ENCODE measurements at places on chromosomes 2 and 18. TPM values are rescaled to one million over a fixed set of nuclear protein-coding genes. Genes with fewer than 3 reads are reported as not detected.

Gene DSG3
- total RNA-seq, result not detected

Gene MRO
- 0.16 TPM for total RNA-seq

Gene RGPD3
- total RNA-seq, result 0.73 TPM

DNA sequence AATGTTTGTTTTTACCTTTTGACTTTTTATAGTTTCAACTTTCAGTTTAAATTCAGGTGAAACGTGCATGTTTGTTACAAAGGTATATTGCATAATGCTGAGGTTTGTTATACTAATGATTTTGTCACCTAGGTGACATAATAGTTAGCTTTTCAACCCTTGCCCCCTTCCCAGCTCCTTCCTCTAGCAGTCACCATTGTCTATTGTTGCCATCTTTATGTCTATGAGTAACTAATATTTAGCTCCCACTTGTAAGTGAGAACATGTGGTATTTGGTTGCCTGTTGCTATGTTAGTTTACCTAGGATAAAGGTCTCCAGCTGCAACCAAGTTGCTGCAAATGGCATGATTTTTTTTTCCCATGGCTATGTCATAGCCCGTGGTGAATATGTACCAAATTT is 322.3 kb upstream of the SETBP1 start:
- ATAC-seq, result no peak

- ATAC-seq, result no peak
Measured at GRCh38 chr2:239343946-239344856, 56.6 kb downstream of the HDAC4 start.

- peak; percentile 39 for ATAC-seq
Measured at GRCh38 chr18:26806224-26806623, 59.3 kb downstream of the AQP4 start.

GRCh38 chr2:201696151-201696659 is 2.2 kb downstream of the MPP4 start:
- peak; percentile 47 for ATAC-seq

- peak; percentile 74 for ATAC-seq
Measured at GRCh38 chr2:17076533-17076932, 410.9 kb upstream of the CYRIA start.

DNA sequence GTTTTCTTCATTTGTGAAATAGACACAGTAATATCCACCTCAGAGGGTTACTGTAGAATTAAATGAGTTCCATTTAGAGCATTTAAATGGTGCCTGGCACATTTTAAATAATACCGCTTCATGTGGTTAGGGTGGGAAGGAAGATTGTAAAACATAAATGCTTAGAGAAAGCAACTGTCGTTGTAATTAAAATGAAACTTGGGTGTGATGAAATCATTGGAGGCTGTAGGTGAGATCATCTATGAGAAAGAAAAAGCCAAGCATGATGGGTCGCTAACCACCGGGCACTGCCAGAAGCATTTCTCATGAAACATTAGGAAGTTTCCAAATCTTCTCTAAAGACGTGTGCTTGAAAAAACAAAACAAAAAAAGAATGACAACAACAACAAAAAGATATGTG is 8.2 kb upstream of the SLC39A10 start:
- no peak for ATAC-seq

- no peak for ATAC-seq
Measured at GRCh38 chr18:52636536-52636935, 296.5 kb downstream of the DCC start.
